ENCODE measurements at places on chromosomes 13 and 19. TPM values are rescaled to one million over a fixed set of nuclear protein-coding genes. Genes with fewer than 3 reads are reported as not detected.
A peak's percentile ranks its signal among the peaks of the same experiment; 100 is the strongest.

DNA sequence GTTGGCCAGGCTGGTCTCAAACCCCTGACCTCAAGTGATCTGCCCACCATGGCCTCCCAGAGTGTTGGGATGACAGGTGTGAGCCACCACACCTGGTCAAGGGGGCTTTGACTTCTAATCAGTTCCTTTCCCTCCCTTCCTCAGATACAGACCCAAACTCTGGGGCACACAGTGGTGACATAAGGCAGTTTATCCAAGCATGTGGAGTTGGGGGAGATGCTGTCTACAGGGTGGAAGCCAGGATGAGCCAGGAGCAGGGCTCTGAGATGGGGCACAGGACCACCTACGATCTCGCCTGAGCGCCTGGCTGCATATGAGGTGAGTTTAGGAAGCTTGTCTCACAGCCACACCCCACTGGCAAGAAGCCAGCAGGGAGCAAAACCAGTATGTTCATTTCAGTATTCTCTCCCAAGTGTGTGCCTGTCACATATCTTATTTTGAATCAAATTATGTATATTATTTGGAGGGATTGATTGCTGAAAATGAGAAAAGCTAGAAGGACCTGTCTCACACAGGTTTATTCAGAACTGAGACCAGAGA, 67.7 kb downstream of the KCTD15 start:
- H3K27ac ChIP-seq, result no peak overlapping the region
- H3K27me3 ChIP-seq, result no peaks in the 10 kb centered on the region
- H3K36me3 ChIP-seq, result no peaks in the 10 kb centered on the region
- H3K4me3 ChIP-seq, result no peak overlapping the region
- DNase-seq, result peak; percentile 77
- peaks cover 18% of the 10 kb centered on the region for H3K4me1 ChIP-seq

DNA sequence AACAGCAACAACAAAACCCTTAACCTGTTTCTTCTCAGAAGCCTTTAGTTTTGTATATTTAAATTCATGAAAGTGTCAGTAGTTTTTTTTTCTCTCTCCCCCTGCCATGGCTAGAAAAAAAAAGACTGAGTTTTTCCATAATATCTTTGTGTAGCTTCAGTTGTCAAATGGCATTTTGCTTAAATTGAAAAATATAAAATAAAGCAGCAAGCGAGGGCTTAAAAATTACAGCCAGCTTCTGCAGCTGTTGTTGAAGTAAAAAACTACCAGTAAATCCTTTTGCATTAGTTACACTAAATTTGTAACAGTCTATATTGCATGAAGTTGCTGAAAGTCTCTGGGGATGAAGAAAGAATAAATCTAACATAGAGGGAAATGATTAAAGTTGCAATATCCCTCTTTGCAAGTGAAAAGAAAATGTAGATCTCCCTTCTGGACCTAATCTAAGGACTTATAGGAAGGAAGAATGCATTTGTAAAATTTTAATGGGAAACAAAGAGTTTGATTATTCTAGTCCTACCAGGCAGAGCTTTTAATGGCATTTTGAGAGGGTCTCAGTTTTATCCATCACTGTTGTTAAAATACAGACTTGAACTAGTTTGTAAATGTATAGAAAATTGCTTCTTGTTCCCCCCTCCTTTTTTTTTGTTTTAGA, 215.7 kb downstream of the ATP8A2 start:
- no peak for DNase-seq
- H3K36me3 ChIP-seq, result no peaks in the 10 kb centered on the region
- no peak overlapping the region for H3K4me3 ChIP-seq

GRCh38 chr19:49497047-49497788, 984 bp downstream of the RPS11 start:
- no peaks in the 10 kb centered on the region for H3K27me3 ChIP-seq
- H3K27ac ChIP-seq, result peak overlapping the region; percentile 95
- no peak for DNase-seq
- peaks cover 45% of the 10 kb centered on the region for H3K36me3 ChIP-seq

GRCh38 chr13:48492096-48492440, 40.8 kb downstream of the RCBTB2 start:
- H3K4me1 ChIP-seq, result peaks cover 12% of the 10 kb centered on the region
- H3K27ac ChIP-seq, result peak overlapping the region; percentile 56
- H3K27me3 ChIP-seq, result no peaks in the 10 kb centered on the region
- DNase-seq, result no peak
- H3K4me3 ChIP-seq, result peak overlapping the region; percentile 7

DNA sequence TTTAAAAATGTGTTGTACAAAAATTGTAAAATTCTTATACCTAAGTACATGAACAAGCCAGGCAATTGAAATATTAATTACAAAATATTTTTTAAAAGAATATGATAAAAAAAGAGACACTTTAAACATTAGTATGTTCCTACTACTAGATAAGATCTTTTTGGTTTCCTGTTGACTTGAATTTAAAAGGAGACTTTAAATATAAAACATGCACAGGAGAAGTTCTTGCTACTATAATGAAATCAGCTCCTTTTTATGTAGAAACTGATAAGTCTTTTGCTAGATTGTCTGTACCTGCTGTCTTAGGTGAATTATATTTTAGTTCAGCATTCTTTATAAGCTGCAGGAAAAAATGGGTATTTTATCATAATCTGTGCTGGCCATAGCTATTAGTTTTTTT, 140.2 kb downstream of the TNFSF13B start:
- H3K36me3 ChIP-seq, result no peaks in the 10 kb centered on the region
- no peaks in the 10 kb centered on the region for H3K27me3 ChIP-seq
- H3K27ac ChIP-seq, result no peak overlapping the region
- no peaks in the 10 kb centered on the region for H3K4me1 ChIP-seq

GRCh38 chr19:35056513-35057063, 15.1 kb downstream of the HPN start:
- no peak for DNase-seq
- H3K4me1 ChIP-seq, result no peaks in the 10 kb centered on the region
- no peak overlapping the region for H3K4me3 ChIP-seq
- no peak overlapping the region for H3K27ac ChIP-seq
- peaks cover 35% of the 10 kb centered on the region for H3K27me3 ChIP-seq
- H3K36me3 ChIP-seq, result no peaks in the 10 kb centered on the region

DNA sequence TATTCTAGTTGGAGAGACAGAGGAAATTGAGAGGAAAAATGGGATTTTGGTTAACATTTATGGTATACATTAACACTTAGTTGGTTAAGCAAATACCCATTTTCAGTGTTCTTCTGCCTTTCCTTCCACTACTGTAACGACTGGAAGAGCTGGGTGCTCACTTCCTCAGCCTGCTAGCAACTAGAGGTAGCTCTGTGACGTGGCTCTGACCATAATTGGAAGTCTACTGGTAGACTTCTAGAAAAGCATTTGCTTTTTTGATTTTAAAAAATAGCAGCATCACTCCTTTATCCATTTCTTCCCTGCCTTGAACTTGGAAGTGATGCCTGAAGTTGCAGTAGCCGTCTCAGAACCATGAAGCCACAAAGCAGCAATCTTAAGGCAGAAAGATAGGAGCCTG, 15.9 kb downstream of the NHLRC3 start:
- no peaks in the 10 kb centered on the region for H3K4me1 ChIP-seq
- peaks cover 4% of the 10 kb centered on the region for H3K36me3 ChIP-seq
- H3K27ac ChIP-seq, result no peak overlapping the region

GRCh38 chr13:20006206-20006605, 47.7 kb downstream of the ZMYM2 start:
- no peak overlapping the region for H3K27ac ChIP-seq
- peaks cover 79% of the 10 kb centered on the region for H3K36me3 ChIP-seq
- no peak overlapping the region for H3K4me3 ChIP-seq
- no peaks in the 10 kb centered on the region for H3K27me3 ChIP-seq
- DNase-seq, result no peak

DNA sequence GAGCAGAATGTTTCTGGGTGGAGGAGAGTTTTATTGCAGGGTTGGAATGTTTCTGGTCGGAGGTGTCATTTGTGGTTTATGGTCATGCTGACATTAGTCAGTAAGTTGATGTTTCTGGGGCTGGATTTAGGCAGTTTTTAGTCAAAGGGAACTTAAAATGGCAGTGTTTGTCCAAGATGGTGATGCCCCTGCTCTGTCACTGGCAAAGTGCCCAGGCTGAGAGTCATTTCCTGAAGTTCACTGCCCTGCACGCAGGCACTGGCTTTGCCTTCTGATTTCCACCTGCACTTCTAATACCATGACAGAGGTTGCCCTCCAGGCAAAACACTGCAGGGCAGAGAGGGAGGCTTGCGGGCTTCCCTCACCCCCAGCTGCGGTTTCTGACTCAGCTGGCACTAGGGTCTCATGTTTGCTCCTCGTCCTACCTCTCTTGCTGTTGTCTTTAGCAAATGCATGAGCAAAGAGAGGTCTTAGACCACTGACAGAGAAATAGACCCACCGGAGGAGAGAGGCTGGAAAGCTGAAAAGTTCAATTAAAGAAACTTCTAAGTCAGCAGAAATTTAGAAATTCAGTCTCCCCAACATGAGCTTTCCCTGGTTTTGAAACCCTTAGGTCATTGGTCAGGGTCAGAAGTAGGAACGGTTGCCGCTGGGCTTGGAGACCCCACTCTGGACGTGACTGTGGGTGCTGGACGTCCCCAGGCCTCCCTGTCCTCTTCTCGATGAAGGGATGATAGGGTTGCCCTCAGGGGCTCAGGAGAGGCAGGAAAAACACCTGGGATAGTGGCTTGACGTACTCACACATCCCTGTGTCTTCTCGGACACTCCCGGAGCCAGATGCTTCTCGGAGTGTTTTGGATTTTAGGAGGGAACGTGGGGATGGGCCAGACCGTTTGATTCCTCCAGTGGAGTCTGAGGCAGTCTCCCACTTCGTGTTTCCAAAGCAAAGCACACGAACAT, 26.3 kb downstream of the TMEM255B start:
- no peak overlapping the region for H3K4me3 ChIP-seq
- H3K36me3 ChIP-seq, result no peaks in the 10 kb centered on the region
- H3K4me1 ChIP-seq, result no peaks in the 10 kb centered on the region
- no peak overlapping the region for H3K27ac ChIP-seq
- no peak for DNase-seq
- no peaks in the 10 kb centered on the region for H3K27me3 ChIP-seq

DNA sequence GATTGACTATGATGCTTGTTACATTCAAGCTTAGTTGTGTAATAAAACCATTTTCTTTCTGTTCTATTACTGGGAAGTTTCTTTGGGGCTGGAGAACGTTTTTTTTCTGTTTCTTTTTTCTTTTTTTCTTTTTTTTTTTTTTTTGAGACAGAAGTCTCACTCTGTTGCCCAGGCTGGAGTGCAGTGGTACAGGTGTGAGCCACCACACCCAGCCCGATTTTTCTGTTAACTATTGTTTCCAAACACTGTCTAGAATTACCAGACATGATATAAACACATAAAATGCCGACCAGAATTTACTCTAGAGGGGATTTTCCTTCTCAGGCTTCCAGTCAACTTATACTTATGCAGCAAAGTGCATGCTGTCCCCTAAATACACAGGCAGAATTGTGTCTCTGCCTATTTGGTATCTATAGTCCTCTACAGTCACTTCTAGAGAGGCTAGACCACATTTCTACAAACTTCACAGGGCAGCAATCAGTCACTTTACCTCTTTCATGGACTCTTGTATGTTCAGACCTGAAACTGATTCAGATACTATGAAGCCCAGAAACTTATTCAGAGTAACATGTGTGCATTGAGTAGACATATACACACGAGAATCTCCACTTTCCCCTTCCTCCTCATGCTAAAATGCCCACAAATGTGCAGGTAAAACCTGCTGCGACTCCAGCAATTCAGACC, 121.2 kb downstream of the ZNF737 start:
- no peaks in the 10 kb centered on the region for H3K4me1 ChIP-seq
- no peak overlapping the region for H3K4me3 ChIP-seq
- H3K36me3 ChIP-seq, result no peaks in the 10 kb centered on the region

DNA sequence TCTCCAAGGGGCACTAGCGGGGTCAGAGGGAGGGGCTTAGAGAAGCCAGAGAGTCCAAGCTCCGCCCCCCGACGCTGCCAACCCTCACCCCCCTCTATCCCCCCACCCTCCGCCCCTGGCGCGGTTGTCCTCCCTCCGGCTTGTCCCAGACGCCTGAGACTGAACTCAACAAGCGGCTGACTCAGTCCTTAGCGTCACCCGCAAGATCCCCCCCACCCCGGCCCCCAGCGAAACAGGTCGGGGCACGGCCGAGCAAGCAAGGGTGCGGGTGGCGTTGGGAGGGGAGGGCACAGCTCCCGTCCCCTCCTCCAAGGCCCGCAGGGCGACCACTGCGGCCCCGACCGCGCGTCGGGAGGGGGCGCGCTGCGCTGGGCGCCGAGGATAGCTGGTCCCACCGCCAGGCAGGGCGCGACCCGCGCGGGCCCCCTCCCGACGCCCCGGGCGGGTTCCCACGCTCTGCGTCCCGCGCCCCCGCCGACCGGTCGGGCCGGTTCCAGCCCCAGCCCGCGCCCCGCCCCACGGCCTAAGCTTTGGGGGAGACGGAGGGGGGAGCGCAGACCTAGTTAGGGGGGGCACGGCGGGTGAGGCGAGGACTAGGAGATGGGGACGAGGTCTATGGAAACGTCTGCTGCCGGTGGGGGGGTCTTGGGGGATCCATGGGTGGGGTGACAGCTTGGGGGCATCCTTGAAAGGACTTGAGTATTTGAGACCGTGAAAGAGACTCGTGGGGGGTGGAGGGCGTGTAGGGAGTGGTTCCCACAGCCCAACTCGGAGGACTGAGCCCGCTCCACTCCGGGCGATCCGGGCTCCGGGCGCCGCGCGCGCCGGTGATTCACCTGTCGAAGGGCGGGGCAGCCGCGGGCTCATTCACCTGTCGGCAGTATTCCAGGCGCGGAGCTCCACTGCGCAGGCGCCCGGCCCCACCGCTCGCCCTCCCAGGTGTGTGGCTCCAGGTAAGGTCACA, 5.1 kb downstream of the NOTCH3 start:
- H3K4me1 ChIP-seq, result peaks cover 40% of the 10 kb centered on the region
- DNase-seq, result no peak
- H3K27ac ChIP-seq, result peak overlapping the region; percentile 35
- peaks cover 50% of the 10 kb centered on the region for H3K27me3 ChIP-seq
- peak overlapping the region; percentile 53 for H3K4me3 ChIP-seq
- no peaks in the 10 kb centered on the region for H3K36me3 ChIP-seq

The SIAH3 gene
- not detected for total RNA-seq

The NOTCH3 gene
- total RNA-seq, result 78.7 TPM

Measured in esophagus muscularis mucosa (tissue), 4 donors.